ENCODE measurements at places on chromosomes 11 and 22.

DNA sequence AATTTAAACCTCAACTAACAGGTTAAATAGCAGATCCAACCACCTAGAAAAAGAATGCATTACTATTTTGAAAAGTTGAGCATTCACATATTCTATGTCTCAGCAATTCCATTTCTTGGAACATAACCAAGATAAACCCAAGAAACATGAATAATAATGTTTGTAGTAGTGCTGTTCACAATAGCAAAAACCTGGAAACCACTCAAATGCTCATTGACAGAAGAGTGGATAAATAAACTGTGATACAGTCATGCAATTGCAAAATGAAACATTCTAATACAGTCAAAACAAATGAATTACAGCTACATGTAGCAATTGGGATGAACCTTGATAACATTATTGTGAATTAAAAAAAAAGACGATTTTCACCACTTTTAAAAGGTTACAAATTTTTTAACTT lies 162.8 kb upstream of the TMEM45B start:
- DNase-seq, result no peak

DNA sequence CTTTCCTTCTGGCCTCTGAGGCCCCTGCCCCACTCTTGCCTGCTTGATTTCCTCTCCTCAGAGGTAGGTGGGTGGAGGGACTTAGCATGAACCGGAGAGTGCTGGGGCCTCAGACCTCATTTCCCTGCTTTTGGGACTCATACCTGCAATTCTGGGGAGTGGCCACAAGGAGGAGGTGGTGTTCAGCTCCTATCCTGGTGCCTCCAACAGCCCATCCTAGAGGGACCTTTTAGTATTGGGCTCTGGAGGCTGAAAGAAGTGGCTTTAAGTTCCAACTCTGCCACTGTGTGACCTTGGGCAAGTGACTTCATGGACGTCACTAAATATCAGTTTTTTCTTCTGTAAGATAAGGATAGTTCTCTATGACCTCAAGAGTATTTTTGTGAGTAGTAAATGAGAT lies 98.6 kb downstream of the KIAA1671 start:
- no peak for DNase-seq

GRCh38 chr11:67354075-67355022 lies 1.0 kb upstream of the POLD4 start:
- DNase-seq, result peak; percentile 37

- no peak for DNase-seq
Observed at GRCh38 chr22:26448941-26449340, 19.9 kb downstream of the ASPHD2 start.

Measured in OCI-LY7 (cell line).